ENCODE measurements at places on chromosomes 11 and 22. TPM values are rescaled to one million over a fixed set of nuclear protein-coding genes. Genes with fewer than 3 reads are reported as not detected.

Gene OR52E8
- total RNA-seq, result not detected

Gene SCGB1C1
- not detected for total RNA-seq

Gene TRPM5
- total RNA-seq, result not detected

Gene FIBIN
- not detected for total RNA-seq

Gene OLFML1
- 0.09 TPM for total RNA-seq

Gene WNT11
- total RNA-seq, result 0.09 TPM

Gene FAM111B
- total RNA-seq, result 6.3 TPM

Gene C22orf42
- total RNA-seq, result not detected

Gene SLC22A6
- total RNA-seq, result not detected

Gene GATD1
- total RNA-seq, result 25.9 TPM

Gene MPZL3
- total RNA-seq, result 8.2 TPM

Gene RAB39A
- 0.09 TPM for total RNA-seq

Gene FREY1
- 0.75 TPM for total RNA-seq

Gene OR8D1
- not detected for total RNA-seq

Gene SYT9
- total RNA-seq, result 0.27 TPM

Measured in endothelial cell of coronary artery (primary cell).